Activated CD4-positive, alpha-beta T cell treated with anti-CD3 and anti-CD28 coated beads for 1 hour (primary cell): ENCODE measurements at places on chromosomes 2 and 18.

DNA sequence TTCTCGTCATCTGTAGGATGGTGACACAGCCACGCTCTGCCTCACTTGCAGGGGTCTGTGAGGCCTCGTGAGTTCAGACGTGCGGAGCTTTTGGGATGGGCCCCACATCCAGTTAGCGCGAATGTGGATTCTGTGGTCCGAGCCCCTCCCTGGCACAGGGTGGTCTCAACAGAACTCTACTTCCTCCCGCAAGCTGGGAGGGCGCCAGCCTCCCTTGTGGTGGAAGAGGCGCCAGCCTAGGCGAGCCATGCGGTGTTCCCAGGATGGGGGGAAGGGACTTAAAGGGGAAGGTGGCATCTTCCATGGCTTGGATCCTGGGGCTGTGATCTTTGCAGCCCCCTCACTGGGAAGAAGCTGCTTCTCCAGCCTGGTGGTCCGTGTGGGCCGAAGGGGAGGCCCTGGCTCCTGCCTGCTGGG lies 1.4 kb downstream of the SNORC start:
- no peak for DNase-seq

GRCh38 chr2:195009202-195009601 lies 647.8 kb upstream of the SLC39A10 start:
- DNase-seq = no peak

DNA sequence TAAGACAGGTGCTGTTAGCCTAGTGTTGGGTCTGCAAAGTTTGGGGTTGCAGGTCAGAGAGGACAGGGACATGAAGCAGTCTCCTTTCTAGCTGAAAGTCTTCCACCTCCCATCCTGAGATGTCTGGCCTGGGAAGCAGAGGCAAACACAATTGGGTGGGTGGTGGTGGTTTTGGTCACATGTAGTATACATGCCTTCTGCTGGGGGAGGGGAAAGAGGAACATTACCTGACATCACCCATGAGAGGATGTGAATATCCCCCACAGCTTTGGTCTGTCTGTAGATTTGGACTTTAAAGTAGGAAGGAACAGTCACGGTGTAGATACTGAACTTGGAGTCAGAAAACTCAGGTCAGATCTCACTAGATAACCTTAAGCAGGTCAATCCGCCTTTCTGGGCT lies 4.6 kb upstream of the DNAJC5G start:
- no peak for DNase-seq

DNA sequence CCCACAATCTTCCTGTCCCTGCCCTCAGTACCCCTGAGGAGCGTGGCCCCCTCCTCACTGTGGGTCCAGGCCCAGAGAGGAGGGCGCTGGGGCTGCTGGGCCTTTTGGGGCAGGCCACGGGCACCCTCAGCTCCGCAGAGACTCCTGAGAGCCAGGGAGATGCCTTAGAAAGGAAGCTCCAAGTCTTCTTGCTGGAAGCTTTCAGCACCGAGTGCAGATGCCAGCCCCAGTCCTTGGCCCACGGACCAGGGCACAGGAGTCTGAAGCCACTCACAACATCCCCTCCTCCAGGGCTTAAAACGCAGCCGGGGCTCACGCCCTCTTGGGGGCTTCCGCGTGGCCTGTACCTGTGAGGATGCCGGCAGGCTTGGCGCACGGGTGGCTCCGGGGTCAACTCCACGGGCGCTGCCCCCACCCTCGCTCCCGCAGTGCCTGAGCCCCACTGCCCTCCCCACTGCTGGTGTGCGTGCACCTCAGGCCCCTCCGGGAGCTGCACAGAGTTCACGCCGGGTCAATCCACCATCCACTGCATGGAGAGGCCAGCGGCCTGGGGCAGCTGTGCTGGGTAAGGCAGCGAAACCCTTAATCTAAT lies 72.1 kb upstream of the CTDP1 start:
- no peak for DNase-seq

- DNase-seq = no peak
These were observed 167.5 kb downstream of the BCL2 start for GRCh38 chr18:63152096-63152495.

DNA sequence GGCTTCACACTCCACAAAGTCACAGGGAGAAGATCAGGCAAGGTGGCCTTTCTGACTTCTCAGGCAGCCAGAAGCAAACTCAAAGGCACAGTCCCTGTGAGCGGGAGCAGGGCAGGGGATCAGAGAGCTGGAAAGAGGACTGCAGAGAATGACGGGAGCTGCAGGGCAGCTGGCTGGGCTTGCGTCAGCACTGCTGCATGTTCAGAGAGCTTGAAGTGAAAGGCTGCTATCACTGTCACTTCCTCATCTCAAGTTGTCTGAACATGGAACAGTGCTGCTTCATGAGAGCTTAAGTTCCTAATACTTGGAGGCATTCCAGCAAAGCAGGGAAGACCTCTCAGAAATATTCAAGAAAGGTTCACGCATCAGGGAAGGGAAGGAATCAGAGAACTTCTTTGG lies 20.4 kb downstream of the TGFBRAP1 start:
- DNase-seq = no peak
